Activated CD4-positive, CD25-positive, alpha-beta regulatory T cell treated with anti-CD3 and anti-CD28 coated beads, Interleukin-2, amount 50 U/mL, for 24 hours (primary cell): ENCODE measurements at places on chromosomes 11 and 22.

DNA sequence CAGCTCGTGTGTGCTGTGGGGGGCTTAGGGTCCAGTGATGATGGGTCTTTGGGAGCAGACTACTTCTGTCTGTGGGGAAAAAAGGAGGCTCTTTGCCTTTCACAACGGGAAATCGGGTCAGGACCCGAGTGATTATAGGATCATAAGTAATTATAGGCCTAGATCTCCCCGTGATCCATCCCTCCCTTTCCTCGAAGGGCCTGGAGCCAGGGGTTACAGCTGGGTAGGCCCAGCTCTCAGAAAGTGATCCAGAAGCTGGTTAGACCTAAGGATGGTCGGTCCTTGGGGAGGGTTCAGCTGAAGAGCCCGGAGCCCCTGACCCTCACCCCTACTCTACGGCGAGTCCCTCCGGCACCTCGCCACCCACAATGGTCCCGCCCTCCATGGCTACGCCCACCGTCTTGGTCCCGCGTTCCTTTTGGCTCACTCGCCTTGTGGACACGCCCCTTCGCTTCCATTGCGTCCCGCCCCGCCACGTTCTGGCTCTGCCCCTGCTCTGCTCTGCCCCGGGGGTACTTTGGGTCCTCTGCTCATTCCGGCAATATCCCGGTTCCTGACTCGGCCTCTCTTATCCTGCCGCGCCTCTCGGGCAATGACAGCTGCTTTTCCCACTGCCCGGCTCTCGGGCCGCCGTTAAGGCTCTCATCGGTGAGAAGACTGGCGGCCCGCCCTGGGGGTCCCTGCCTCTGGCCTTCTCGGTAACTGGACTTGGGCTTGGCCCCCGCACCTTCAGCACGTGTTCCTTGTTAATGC, 5.0 kb downstream of the IGSF22 start:
- peak; percentile 91 for ATAC-seq

DNA sequence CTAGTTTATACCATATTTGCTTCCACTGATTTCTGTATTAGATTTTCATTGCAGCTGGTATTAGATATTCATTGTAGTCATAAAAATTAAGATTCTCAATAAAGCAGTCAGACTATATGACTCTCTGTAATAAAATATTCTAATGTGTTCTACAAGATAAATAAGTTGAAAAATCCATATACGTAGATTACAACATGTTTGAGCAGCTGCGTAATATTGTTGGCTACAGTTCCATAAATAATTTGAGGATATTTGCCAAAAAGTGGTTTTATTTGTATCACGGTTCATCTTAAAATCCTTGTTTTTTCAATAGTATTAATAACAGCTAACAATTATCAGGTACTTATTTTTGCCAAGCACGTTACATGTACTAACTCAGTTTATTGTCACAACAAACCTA, 668.6 kb upstream of the CCDC90B start:
- ATAC-seq, result no peak

- ATAC-seq, result no peak
These were observed 30.3 kb downstream of the TPCN2 start for GRCh38 chr11:69078930-69079605.

- no peak for ATAC-seq
These were observed 5.9 kb downstream of the SERPIND1 start for GRCh38 chr22:20779818-20780158.

- no peak for ATAC-seq
These were observed 89.1 kb upstream of the NNMT start for GRCh38 chr11:114207096-114207495.

DNA sequence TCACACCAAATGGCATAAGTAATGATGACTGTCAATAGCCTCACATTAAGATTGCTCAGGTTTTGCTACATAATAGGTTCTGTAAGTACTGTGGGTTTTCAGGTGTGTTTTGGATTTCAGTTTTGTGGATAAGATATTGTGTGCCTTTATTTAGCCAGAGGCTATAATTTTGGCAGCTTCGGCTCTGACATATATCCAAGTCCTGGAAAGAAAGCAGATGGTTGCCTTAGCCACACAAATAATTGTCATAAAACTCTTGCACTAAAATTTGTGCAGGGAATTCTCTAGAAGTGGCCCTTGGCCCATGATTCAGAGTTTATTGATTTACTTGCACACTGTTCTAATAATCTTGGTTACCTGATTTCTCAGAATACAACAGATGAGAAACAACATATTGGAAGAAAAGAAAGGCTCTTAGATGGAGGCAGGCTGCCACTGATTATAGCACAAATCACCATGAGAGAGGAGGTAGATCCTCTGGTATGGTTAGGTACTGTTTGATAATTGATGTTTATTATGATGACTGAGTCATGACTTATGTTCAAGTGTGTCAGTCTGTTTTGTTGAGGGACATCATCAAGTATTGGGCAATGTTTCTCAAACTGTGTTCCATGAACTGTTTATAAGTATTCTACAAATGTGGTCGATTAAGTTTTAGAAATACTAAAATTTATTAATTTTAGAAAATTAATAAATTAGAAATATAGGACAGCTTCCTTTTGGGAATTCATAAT, 9.6 kb downstream of the REXO2 start:
- no peak for ATAC-seq

GRCh38 chr11:4839851-4840549, 9.0 kb downstream of the OR51S1 start:
- ATAC-seq, result no peak

- no peak for ATAC-seq
These were observed 767.5 kb downstream of the JRKL start for GRCh38 chr11:97157221-97157740.

DNA sequence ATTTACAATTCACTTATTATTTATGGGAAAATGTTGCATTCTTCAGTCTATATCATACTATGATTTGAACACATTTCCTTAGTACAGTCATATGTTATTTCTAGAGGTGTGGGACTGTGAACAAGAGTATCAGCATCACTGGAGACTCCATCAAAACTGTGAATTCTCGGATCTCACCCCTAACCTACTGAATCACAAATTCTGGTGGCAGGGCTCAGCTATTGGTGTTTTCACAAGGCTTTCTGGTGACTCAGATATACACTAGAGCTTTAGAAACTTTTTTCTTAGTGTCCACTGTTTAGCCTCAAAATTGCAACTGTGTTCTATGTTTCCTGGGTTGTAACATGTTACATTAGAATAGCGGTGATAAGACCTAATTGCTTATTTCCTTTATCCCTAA, 352.9 kb upstream of the DDI1 start:
- ATAC-seq, result no peak
